SJSA1 (cell line): ENCODE measurements at places on chromosomes 2 and 18. TPM values are rescaled to one million over a fixed set of nuclear protein-coding genes. Genes with fewer than 3 reads are reported as not detected.

The SNORC gene
- 0.22 and 0.32 TPM in 2 replicates for total RNA-seq

The SFXN5 gene
- 8.2 and 13.3 TPM in 2 replicates for total RNA-seq

The SKOR2 gene
- total RNA-seq: not detected in 2 replicates

The RAB11FIP5 gene
- total RNA-seq: 15.5 and 23.0 TPM in 2 replicates

The SMCHD1 gene
- total RNA-seq: 60.2 and 84.4 TPM in 2 replicates

The CTAGE1 gene
- total RNA-seq: 0.11 TPM in 1 of 2 replicates, not detected in the other

The TXNL4A gene
- total RNA-seq: 97.6 and 190 TPM in 2 replicates

The ABCG8 gene
- total RNA-seq: not detected in 2 replicates

DNA sequence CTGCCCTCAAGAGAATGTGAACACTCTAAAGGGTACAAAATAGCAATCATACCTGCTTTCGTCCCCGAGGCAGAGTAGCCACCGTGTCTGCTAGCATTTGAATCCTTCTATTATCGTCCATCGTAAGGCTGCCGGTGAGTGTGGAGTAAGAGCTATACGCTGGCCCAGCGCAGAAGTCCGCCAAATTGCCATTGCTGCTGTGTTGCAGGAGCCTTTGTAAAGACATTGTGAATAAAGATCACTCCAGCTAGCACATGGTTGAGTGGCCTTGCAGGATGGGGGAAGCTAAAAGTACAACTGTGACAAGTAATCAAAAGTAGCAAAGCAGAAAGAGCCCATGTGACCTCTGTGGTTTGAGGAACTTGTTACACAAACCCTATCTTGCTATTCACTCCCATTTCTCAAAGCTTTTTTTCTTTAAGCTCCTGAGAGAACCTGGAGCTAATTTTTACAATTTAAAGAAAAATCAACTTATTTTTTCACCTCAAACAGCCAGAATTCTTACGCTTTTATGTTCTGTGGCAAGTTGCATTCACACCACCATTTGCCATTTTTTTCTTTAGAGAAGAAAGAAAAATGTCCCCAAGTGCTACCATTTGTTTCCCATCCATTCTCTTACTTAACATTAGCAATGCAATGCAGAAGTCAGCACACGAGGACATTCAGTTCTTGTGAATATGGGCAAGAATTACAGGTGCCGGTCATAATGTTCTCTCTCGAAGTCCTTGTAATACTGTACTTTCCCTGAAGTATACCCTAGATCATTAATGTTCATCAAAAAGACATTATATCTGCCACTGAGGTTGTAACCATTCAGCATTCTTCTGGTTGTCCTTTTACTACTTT, at the start of gene CYTIP:
Gene CYTIP, minus strand, starts transcription at position 295 of the 846 bp plus-strand sequence. Its CDS starts 69 bp downstream, at position 226.
- no peak for DNase-seq

- no peak for DNase-seq
Observed at GRCh38 chr2:197577446-197577845, 61.6 kb downstream of the MOB4 start.

GRCh38 chr18:48777744-48778116, 173.0 kb downstream of the SMAD7 start:
- DNase-seq: no peak

DNA sequence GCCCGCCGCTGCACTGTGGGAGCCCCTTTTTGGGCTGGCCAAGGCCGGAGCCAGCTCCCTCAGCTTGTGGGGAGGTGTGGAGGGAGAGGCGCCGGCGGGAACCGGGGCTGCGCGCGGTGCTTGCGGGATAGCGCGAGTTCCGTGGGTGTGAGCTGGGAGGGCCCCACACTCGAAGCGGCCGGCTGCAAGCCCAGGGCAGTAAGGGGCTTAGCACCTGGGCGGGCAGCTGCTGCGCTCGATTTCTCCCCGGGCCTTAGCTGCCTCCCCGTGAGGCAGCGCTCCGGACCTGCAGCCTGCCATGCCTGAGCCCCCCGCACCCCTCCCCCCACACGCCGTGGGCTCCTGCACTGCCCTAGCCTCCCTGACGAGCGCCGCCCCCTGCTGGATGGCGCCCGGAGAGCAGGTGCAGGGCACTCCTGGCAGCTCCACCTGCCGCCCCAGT, 124.4 kb downstream of the CCDC178 start:
- DNase-seq: no peak

DNA sequence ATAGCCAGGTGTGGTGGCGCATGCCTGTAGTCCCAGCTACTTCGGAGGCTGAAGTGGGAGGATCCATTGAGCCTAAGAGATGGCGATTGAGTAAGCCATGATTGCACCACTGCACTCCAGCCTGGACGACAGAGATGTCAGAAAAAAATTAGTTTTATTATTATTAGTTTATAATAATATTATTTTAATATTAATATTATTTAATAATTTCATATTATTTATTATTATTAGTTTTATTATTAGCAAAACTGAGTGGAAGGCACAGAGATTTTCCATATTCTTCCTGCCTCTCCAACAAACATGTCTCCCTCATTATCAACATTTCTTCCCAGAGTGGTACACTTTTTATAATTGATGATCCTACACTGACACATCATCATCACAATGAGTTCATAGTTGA, 278.2 kb downstream of the SOX11 start:
- no peak for DNase-seq

DNA sequence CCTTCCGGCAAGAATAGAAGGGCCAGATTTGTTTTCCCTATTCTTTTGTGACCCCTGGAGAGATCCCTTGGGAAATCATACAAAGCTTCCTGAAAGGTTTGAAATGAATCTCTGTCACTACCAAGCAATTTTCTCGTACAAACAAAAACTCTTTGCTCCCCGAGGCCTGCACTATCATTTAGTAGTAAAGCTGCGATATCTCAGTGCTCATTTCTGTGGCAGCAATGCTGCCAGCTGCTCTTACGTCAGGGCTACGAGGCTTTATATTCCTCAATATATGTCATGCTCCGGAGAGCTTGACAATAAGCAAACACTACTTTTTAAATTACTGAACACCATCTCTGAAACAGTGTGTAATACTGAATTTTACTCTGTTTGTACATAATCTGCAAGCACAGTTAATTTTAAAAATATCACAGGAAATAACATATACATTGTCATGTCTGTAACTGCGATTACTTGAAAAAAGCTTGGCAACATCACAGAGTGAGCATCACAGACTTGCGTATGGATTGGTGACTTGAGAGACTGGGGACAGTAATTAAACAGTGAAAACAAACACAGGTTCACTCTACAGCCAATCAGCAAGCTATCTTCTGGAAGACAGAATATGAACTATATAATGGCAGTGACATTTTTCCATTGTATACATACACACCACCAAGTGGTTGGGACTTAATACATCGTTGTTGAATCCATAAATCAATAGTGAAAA, 403.3 kb upstream of the NETO1 start:
- no peak for DNase-seq

DNA sequence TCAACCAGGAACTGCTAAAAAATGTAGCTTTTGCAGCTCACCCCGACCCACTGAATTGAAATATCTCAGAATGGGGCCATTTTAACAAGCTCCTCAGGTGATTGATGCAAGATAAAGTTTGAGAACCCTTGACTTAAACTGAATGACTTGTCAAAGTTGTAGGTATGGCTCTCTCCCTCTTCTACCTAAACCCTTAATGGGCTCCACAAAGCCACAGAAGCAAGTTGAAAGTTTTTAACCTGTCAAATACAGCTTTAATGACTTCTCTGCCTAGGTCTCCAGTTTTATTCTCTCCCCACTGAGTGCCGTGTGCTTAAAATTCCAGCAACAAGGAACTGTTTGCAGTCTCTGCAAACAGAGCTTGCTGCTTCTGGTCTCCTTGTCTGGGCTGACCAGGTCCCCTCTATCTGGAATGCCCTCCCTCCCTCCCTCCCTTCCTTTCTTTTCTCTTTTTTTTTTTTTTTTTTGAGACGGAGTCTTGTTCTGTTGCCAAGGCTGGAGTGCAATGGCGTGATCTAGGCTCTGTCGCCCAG, 19.7 kb upstream of the RNF125 start:
- no peak for DNase-seq

GRCh38 chr2:217839073-217839749, 163.6 kb downstream of the TNS1 start:
- DNase-seq: no peak

- no peak for DNase-seq
Observed at GRCh38 chr2:168671932-168672331, 130.5 kb upstream of the NOSTRIN start.

GRCh38 chr18:42053188-42053781, 98.3 kb downstream of the PIK3C3 start:
- DNase-seq: peak; percentile 15

GRCh38 chr2:172429301-172429968, 2.0 kb downstream of the ITGA6 start:
- DNase-seq: no peak

DNA sequence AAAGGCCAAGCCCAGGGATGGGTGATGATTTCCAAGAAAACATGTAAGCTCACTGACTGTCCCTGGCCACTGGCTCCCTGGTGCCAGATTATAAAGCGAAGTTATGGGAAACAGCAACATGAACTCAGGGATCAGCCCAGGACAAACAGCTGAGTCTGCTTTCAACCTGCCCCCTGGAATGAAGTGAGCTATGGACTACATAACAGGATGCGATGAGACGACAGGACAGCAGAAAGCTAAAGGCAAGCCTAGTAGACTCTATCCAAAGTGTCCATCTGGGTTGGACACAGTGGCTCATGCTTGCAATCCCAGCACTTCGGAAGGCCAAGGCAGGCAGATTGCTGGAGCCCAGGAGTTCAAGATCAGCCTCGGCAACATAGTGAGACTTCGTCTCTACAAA, 16.6 kb upstream of the KCMF1 start:
- no peak for DNase-seq

- peak; percentile 89 for DNase-seq
Observed at GRCh38 chr2:37377187-37377532, 32.7 kb downstream of the QPCT start.

DNA sequence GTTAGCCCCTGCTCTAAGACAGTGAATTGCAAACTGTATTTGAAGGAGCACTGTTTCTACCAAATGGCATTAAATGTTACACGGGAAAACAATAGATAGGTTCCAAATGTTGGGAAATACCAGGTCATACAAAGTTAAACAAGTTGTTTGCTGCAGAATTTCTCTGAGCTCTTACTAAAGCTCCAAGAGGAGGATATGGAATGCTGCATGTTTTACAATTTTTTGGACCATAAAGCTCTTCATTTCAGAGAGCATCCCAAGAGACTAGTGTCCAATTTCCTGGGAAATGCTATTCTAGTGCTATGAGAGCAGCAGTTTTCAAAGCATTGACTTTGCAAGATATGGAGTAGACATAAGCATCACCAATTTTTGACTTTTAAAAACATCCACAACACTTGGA, 155.6 kb upstream of the CCDC68 start:
- no peak for DNase-seq

DNA sequence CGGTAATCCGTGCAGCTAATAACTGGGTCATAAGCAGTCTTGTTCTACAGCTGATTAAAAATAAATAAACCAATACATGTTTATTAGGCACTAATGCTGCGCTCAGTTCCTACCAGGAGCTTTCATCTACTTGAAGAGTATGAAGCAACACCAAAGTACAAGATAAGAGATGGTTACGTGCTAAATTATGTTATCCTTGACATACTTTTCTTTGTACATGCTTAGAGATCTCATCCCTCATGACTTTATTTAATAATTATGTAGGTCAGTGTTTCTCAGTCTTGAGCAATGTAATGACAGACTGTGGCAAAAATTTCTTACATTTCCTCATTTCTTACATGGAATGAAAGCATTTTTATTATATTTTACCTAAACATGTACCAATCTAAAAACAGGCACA, 54.6 kb upstream of the COBLL1 start:
- DNase-seq: no peak

DNA sequence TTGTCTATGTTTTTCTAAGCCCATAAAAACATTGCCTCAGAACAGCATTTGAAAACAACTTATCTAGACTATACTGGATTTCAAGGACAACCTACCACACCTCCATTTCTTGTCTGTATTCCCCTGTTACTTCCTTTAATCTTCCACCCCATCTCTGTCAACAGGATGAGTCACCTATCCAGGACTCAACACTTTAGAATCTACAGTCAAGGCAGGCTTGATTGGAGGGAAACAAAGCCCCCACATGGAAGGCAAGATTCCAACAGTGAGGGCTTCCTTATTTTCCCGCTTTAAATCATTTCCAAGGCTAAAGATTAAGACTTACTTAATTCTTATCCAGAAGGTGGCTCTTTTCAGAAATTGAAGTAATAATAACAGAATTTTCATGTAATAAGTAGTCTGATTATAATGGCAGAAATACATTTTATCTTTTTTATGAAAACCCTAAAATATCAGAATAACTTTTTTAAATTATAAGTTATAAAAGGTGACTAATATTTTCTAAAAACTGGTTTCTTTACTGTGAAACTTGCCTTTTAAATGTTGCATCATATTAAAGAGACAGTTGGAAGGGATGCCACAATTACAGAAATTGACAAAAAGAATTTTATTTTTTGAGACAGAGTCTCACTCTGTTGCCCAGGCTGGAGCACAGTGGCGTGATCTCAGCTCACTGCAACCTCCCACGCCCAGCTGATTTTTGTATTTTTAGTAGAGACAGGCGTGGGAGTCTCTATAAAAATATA, 138.7 kb upstream of the CCDC150 start:
- DNase-seq: no peak
